ENCODE measurements at places on chromosomes 6 and 20.
A peak's percentile ranks its signal among the peaks of the same experiment; 100 is the strongest.

GRCh38 chr6:95232446-95232845 lies 344.9 kb upstream of the MANEA start:
- no peak for DNase-seq

GRCh38 chr6:70956191-70956450 lies 739 bp downstream of the B3GAT2 start:
- DNase-seq = no peak

GRCh38 chr20:63519668-63520503 lies 679 bp upstream of the PPDPF start:
- DNase-seq = peak; percentile 63

DNA sequence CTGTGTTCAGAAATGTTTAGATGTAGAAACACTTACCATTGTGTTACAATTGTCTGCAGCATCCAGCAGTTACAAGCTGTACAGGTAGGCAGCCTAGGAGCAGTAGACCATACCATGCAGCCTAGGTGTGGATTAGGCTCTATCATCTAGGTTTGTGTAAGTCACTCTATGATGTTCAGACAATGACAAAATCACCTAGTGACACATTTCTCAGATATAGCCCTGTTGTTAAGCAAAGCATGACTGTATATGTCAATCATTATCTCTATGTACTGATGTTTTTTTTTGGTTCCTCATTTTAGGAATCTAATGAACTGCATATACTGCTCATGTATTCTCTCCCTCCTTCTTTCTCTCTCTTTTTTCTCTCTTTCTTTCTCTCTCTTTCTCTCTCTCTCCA lies 22.2 kb downstream of the CST8 start:
- DNase-seq = no peak

- no peak for DNase-seq
Observed at GRCh38 chr6:45563041-45563440, 185.3 kb upstream of the SUPT3H start.

- no peak for DNase-seq
Observed at GRCh38 chr20:55514531-55514930, 490.8 kb downstream of the CBLN4 start.

DNA sequence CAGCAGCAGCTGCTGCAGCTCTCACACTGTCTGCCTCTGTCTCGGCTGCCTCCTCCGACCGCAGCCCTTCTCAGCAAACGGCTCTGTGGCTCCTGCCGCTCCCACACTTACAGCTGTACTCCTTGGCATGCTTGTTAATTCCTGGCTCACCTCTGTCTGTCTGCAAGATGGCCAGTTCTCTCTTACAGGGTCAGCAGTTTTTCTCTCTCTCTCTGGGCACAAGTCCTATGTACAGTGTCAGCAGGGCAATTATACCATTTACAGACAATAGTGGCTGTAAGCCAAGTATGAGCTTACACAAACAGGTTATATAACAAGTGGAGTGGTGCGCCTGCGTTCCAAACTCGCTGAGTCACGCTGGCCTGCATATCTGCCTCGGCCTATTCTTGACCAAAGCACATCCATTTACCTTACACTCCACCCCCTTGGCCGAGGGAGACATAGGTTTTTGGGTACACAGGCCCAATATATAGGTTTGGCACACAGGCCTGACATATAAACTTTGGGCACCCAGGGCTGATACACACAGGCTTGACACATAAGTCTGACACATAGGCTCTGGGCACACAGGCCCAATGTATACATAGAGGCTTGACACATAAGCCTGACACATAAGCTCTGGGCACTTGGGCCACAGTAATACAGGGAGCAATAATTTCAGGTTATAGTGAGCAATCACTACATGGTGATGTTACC lies 4.4 kb downstream of the ZKSCAN3 start:
- DNase-seq = no peak

DNA sequence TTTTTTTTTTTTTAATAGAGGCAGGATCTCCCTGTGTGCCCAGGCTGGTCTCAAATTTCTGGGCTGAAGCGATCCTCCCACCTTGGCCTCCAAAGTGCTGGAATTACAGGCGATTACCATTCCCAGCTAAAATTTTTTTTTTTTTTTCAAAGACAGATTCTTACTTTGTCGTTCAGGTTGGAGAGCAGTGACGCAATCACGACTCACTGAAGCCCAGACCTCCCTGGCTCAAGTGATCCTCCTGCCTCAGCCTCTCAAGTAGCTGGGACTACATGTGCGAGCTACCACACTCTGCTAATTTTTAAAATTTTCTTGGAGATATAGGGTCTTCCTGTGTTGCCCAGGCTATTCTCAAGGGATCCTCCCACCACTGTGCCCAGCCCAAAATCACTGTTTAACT lies 58.0 kb upstream of the MYO6 start:
- no peak for DNase-seq

DNA sequence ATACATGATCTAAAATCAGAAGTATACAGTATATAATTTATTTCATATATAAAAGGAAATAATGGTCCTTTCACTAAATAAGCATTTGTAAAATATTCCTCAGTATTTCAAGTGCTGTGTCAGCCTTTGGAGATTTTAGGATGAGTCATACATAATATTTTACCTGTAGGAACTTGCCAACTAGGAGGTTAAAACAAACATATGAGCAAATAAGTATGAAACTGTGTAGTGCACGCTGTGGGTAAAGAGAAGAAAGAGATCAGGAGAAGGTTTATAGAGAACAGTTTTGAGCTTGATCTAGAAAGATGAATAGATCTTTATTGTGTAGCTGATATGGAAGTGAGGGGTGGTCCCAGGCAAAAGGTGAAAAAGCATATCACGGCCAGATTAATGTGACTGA lies 169.9 kb upstream of the RNF217 start:
- DNase-seq = no peak

GRCh38 chr20:3180319-3180718 lies 7.0 kb upstream of the LZTS3 start:
- no peak for DNase-seq

DNA sequence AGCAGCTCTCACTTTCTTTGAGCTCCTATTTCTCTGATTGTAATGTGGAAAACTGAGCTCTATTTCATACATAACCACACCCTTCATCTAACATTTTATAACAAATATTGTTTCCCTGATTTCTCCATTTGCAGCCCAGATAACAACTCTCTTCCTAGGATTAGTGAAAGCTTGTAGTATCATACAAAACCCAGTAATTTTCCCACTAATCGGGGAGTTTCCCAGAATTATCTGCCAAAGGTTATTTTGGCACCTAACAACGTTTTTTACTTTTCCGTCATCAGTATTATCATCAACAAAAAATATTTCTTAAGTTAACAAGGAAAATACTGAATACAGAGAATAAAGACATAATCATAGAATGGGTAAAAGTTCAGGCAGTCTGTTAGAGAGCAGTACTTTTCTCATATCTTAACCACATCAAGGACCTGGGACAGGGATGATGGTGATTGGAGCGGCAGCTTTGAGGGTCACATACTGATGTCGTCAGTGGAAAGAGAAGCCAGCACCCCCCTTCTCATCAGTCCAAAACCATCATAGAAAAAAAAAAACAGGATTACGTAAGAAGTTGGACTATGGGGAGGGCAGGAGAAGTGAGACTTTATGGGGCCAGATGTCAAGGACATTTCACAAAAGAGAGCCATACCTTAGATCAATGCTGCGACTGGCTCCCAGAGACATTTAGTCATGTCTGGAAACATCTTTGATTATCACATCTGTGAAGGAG lies 166.1 kb upstream of the TNFAIP3 start:
- DNase-seq = no peak

GRCh38 chr20:51529758-51530157 lies 12.8 kb downstream of the NFATC2 start:
- DNase-seq = no peak

- DNase-seq = no peak
Observed at GRCh38 chr20:20529597-20529996, 161.7 kb downstream of the INSM1 start.

- DNase-seq = no peak
Observed at GRCh38 chr6:24147511-24148153, 21.6 kb downstream of the NRSN1 start.

GRCh38 chr6:158038291-158039177 lies 56.9 kb downstream of the SYNJ2 start:
- no peak for DNase-seq

GRCh38 chr6:111871207-111871606 lies 2.0 kb downstream of the FYN start:
- peak; percentile 52 for DNase-seq

DNA sequence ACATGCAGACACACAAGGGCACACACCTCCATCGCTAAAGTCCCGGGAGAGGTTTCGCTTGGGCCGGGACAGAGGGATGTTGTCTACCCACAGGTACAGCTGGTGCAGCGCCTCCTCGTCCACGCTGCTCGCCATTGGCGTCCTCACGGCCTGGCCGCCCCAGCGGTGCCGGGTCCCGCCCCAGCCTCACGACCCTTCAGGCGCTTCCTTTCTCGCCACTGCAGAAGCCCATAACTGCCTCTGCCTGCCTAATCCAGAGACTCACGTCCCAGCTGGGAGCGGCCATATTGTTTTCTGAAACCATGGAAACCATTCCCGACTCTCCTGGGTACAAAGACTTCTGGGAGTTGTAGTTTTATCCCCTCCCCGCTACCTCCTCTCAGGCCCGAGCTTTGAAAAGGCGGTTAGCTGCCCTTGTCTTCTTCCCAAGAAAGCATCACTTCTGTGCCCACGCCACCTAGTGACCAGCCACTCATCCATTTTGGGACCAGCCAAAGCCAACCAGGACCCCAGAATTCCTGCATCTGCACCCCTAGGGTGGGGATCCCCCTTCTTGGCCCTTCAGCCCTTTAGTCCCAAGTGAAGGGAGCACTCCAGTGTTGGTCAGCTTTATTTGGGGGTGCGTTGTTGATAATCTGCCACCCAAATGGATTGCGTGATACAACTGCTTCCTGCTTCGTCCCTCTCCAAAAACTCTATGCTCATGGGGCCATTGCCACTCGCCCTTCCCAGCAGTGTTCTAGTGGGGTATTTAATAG lies at the start of gene SPEF1:
Gene SPEF1 (minus strand): TSS at position 296 of the 758 bp plus-strand sequence. CDS start 161 bp downstream, at position 135.
- DNase-seq = peak; percentile 49

DNA sequence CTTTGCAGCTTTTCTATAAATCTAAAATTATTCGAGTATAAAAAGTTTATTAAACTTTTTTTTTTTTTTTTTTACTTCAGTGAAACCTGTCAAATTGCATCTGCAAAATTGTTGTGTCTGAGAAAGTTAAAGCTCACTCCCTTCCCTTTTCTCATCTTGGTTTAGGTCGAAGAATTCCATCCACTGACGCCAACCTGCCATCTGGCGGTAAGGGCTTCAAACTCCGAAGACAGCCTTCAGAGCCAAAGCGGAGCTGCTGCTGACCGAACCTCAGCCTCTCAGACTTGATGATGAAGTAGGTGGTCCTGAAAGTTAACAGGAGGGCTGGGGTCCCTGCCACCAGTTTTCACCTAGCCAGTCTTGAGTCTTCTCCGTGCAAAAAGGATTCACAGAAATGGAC lies 29.6 kb upstream of the VAPB start:
- no peak for DNase-seq

- no peak for DNase-seq
Observed at GRCh38 chr6:84050408-84050807, 16.8 kb downstream of the MRAP2 start.

DNA sequence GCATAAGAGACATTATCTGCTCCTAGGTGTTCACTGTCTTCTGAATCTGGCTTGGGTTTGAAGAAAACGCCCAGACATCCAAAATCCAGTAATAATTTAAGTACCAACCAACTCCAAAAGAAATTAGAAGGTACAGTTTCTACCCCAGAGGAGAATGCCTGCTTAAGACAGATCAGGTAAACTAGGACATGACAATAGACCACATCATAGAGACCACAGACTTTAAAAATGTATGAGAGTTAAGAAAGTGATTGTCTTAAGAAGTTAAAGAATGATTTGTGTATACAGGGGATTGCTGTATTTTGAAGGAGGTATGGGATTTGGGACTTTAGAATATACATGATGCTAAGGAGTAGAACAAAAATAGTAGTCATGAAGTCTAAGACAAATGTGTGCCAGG lies 120.8 kb upstream of the EDN1 start:
- no peak for DNase-seq

GRCh38 chr6:38508894-38509293 lies 130.8 kb downstream of the BTBD9 start:
- DNase-seq = no peak

- DNase-seq = no peak
Observed at GRCh38 chr20:17885544-17885943, 83.0 kb downstream of the SNX5 start.

DNA sequence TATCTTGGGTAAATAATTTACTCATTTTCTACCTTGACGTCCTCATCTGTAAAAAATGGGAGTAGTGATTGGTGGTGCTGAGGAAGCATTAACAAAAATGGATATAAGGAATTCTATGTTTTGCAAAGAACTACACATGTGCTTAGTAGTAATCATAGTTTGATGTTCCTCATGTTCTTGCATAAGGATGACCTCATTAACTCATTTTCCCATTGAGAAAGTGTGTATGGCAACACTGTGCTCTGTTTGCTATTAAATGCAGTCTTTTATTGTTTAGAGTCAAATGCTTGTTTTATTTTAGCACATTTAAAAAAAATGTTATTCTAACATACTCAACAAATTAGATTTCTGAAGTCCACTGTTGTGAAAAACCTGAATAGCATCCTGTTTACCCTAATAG lies 211.2 kb upstream of the RSPO3 start:
- DNase-seq = no peak

DNA sequence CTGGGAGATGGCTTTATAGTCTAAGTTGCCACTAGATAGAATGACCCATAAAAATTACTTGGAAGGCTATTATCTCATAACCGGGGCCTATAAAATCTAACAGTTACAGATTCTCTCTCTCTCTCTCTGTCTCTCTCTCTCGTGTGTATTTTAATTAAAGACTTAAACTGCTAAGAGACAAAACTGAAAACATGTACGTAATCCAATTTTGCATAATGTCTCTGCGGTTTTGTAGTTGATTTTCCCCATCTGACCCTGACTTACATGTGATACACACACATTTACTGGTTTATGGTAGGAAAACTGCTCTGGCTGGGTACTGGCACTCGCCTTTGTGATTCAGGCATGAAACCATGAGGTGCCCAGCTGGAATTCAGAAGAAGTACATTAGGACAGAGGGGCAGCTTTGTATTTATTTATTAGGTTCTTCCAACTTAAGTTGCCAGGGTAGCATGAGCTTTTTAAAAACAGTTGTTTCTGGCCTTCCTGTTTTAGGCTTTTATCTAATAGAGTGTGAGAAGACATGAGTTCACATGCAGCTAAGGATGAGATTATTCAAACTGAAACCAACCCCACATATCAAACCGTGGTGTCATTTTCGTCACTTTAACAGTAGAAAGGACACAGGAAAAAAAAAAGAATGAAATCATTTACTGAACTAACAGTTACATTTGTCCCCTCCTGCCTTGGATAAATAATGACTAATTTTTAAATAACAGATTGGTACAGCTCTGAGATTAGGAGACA lies 182.5 kb downstream of the GMPR start:
- DNase-seq = peak; percentile 45

- no peak for DNase-seq
Observed at GRCh38 chr6:15763837-15764236, 101.0 kb upstream of the DTNBP1 start.

DNA sequence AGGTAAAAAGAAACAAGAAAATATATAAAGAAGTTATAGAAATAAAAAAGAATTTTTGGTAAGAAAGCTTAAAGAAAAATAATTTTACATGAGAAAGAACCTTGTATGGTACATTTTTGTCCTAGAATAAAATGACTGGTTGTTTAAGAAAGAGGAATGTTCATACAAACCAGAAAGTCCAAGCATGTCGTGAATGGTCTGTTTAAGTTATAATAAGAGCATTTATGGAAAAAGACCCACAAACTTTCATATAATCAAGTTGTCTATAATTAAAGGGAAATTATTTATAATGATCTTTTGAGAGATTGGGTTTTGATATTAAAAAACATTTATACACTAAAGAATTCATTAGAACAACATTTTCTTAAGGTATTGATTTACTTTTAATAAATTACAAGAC lies 27.8 kb upstream of the FAM110A start:
- DNase-seq = no peak

- DNase-seq = no peak
Observed at GRCh38 chr6:84002226-84002625, 31.3 kb upstream of the MRAP2 start.

All from CD4-positive, alpha-beta T cell treated with Interleukin-6 at 100 ng/mL for 8 hours (primary cell).